DMS79 (cell line): ENCODE measurements at places on chromosomes 7 and 10.

GRCh38 chr7:7323352-7323751 lies 141.0 kb downstream of the C1GALT1 start:
- DNase-seq = peak; percentile 85

GRCh38 chr10:62394556-62395018 lies 20.4 kb downstream of the ZNF365 start:
- DNase-seq = no peak

DNA sequence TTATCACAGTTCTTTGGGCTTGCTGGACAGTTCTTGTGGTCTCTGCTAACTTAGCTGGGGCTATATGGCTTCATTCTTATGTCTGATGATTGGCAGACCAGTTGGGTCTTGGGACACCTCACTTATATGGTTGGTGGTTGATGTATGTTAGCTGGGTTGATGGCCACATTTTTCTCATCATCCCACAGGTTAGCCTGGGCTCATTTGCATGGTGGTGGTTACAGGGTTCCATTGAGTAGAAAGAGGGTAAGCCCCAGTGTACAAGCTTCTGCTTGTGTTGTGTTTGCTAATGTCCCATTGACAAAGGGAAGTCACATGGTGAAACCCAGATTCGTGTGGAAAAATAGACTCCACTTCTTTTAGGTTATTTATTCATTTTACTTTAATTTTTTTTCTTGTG lies 40.6 kb downstream of the TMEM60 start:
- DNase-seq = no peak

DNA sequence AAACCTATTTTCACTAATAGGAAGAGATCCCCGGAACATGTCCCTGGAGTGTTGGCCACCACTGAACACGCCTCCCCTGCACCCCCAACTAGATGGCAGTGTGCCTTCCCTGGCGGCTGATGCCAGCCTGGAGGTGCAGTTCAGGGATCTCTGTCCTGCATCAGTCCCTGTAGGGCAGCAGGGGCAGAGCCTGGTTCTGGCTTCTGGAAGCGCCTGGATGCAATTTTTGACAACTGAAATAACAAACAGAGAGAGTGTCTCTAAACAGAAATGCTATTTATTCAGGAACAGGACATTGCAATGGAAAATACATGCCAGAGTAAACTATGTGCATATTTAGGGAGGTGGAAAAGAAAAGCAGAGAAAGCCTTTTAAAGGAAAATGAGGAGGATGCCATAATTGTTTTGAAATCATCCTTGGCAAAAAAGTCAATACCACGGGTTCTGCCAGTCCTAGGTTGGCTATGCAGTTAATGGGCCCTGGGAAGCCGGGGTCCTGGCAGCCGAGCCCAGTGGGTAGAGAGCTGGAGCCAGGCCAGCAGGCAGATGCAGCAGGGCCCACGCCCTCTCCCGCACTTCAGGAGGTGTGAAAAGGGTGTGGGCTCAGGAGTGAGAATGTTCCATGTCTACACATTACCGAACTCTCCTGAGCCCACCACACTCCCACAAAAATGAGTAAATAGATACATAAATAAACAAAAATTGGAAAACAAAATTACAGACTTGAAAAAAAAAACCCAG lies 18.5 kb downstream of the ANTXRL start:
- DNase-seq = no peak

DNA sequence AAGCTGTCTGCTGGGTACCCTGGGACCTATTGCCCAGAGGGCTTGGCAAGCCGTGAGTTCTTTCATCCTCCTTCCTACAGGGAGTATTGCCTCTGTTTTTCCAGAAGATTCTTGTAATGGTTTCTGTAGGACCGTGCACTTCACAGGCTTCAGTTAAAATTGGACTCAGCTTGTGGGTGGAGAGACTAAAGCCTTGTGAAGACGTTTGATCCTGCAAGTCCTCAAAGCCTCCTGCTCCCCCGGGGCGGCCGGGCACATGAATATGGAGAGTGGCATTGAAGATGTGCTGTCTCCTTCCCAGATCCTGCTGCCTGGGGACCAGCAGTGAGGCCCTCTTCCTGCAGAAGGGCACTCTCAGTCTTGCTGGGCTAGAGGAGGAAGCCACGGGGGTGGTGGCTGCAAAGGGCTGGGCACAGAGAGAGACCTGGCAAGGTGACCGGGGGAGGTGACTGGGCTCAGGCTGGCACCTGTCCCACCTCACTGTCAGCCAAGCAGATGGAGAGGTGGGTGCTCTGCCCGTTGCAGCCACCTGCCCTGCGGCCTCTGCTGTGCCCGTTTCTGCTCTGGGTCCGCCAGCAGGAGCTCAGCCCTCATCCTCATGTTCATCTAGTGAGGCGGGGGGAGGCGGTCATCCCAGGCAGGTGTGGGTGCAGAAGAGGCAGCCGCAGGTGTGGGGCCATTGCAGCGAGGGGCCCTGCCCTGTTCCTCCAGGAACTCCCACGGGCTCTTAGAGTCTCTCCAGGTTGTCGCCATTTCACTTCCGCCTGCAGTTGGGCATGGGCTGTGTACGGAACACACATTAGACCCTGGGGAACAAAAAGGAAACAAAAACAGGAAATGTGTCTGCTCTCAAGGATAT lies 55.7 kb downstream of the TMEM209 start:
- DNase-seq = peak; percentile 88

- no peak for DNase-seq
Observed at GRCh38 chr10:126123466-126123865, 227.1 kb downstream of the FANK1 start.

- no peak for DNase-seq
Observed at GRCh38 chr10:30178356-30178964, 119.1 kb upstream of the JCAD start.

DNA sequence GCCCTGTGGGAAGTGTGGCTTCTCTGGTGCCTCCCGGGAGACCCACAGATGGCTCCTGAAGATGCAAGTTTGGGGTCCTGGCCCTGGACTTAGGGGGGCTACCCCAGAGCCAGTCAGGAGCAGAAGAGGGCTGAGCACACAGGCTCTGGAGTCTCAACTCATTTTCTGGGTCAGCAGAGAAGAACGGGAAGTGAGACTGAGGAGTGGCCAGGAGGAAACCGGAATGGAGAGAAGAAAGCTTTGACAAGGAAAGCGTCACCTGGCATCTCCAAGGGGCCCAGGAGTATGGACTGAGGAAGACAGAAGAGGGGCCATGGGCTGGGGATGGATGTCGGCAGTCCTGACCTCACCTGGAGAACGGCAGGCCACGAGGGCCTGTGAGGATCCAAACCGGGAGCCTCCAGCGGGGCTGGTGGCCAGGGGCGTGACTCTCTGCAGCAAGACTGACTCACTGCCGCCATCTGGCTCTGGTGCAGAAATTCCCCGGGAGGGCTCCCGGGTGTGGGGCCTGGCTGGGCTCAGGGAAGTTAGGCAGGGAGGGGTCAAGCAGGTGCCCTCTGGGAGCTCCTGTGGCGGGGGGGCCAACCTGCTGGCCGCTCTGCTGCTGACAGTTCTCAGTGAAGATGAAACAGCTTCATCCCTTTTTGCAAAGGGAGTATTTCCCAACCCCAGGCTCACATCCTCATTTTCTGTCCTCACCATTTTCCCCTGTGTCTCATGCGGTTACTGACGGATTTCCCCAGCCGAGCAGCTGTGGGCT lies 23.6 kb downstream of the DAGLB start:
- DNase-seq = no peak

DNA sequence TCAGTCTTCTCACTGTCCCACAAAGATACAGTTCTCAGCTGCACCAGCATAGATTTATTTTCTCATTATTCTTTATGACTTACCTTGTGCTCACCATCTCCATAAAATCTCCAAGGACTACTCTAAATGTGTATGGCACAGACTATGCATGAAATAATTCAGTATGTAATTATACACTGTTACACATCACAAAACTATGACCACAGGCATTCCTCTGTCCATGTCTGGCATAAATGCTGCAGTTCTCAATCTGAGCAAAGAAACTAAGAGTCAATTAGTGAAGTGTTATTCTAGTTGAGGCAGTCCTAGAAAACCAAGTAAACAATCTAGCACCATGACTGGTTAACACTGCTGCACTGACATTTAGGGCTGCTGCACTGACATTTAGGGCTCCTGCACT lies 2.7 kb downstream of the CYCS start:
- DNase-seq = no peak

GRCh38 chr10:70348228-70348850 lies 34.1 kb downstream of the LRRC20 start:
- DNase-seq = no peak

DNA sequence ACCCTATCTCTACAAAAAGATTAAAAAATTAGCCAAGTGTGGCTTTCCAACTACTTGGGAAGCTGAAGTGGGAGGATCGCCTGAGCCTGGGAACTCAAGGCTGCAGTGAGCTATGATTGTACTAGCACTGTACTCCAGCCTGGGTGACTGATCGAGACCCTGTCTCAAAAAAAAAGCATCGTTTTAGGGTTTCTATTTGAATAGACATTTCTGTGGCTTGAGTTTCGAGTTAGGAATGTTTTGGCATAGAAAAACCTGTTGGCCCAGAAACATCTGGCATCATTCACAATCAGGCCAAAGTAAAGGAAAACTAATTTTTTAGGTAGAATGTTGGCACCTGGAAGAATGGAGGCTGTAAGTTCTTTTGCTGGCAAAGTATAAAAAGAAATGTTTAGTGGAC lies 72.4 kb downstream of the AUTS2 start:
- DNase-seq = no peak

- no peak for DNase-seq
Observed at GRCh38 chr7:150994141-150994837, 3.5 kb downstream of the NOS3 start.

DNA sequence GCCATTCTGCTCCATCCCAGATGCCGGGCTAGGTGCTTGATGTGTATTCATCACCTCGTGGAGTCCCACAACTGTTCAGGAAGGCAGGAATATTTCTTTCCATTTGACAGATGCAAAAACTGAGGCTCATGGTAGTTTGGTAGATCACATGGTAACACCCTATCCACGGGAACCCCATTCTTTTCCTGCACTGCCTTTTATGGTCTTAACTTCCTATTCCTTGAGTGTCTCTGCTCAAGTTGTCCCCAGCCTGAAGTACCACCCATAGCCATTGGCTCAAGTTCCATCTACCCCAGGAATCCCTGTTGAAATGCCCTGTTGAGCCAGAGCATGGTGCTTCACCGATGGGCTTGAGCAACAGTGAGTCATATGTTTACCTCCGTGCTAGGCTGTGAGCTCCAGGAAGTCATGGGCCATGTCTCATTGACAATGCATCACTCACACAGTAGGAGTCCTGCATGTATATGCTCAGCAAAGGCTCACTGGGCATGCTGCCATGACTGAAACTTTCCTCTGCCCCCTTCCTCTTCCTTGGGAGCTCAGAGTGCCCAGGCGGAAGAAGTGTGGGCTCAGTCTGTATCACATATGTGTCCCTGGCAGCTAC lies 71.7 kb upstream of the ADAM12 start:
- DNase-seq = no peak

DNA sequence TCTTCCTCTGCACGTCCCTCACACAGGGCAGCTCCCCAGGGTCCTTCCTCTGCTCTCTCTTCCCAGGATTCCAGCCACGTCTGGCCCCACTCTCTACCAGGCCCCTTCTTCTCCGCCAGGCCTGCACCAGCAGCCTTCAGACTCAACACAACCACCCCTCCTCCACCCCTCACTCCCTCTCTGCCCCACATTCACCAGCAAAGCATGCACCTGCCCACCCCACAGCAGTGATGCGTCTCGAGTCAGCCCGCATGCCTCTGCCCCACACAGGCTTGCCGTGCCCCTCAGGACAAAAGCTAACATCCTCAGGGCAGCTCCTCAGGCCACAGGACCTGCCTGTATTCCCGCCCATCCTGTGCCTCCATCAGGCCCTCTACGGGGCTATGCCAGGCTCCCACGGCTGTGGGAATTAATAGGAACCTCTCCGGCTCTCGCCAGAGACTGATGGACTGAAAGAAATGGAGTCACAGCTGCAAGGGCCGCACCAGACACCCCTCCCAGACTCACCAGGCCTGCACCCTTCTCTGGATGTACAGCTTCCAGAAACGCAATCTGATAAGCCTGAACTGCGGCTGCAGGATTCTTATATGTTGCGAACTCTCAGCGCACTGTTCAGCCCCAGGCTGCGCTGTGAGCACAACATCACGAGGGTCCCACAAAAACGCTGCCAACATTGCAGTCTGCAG lies 100.1 kb downstream of the CYTH3 start:
- DNase-seq = no peak

DNA sequence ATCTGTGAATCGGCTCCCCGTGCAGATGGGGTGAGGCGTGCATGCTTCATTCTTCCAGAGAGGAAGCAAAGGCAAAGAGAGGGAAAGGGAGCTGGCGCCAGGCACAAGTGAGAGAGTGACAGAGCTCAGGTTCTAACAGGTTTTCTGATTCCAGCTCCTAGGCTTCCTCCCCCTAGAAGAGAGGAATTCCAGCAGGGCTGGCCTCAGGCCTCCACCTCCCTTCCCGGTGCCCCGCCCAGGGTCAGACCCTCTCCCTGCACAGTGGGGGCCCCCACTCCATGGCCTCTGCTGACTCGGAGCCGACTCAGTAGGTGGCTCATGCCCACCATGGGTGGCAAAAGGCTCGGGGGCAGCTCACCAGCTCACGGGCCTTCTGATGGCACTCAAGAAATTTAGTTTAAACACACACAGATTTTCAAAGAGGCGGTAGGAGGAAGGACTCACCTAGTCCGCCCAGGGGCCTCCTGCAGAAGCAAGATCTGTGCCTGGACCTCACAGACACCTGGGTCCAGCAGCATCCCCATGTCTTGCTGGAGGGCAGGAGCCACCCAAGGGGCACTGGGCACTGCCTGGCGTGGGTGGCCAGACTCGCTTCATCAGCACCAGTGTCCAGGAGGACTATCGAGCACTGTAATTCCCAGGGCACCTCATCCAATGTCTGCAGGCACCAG lies 183.5 kb downstream of the MAD1L1 start:
- no peak for DNase-seq

DNA sequence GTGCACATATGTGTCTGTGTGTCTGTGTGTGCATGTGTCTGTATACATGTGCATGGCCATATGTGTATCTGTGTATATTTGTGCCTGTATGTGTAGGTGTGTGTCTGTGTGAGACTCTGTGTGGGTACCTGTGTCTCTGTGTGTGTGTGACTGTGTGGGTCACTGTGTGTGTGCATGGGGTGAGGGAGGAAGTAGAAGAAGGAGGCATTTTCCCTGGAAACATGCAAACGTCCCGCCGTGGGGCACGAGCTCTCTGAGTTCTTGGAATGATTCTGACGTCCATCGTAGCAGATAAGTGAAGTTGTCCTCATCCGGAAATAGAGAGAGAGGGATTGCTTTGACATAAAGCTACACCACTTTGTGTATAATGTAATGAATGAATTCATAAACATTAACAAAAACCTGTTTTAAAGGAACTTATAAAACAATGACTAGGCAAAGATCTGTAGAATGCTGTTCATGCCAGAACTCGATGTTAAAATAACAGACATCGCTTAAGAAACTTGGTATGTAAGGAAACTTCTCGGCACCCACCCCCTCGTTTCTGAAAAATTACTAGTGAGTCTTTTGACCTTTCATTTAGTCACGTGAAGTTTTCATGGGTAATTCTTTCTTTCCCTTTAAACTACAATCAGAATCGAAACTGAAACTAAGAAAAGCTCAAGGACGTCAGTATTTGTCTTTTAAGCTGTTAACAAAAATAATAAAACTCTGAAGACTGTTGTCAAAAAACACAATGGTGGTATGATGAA lies 43.6 kb upstream of the KLF6 start:
- no peak for DNase-seq
